Neural progenitor cell (in vitro differentiated cells): ENCODE measurements at places on chromosomes 3 and 15.
A peak's percentile ranks its signal among the peaks of the same experiment; 100 is the strongest.

DNA sequence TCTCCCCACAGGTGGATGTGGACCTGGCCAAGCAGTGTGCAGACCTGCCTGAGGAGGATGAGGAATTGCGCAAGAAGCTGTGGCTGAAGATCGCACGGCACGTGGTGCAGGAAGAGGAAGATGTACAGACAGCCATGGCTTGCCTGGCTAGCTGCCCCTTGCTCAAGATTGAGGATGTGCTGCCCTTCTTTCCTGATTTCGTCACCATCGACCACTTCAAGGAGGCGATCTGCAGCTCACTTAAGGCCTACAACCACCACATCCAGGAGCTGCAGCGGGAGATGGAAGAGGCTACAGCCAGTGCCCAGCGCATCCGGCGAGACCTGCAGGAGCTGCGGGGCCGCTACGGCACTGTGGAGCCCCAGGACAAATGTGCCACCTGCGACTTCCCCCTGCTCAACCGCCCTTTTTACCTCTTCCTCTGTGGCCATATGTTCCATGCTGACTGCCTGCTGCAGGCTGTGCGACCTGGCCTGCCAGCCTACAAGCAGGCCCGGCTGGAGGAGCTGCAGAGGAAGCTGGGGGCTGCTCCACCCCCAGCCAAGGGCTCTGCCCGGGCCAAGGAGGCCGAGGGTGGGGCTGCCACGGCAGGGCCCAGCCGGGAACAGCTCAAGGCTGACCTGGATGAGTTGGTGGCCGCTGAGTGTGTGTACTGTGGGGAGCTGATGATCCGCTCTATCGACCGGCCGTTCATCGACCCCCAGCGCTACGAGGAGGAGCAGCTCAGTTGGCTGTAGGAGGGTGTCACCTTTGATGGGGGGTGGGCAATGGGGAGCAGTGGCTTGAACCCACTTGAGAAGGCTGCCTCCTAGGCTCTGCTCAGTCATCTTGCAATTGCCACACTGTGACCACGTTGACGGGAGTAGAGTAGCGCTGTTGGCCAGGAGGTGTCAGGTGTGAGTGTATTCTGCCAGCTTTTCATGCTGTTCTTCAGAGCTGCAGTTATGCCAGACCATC, 8.6 kb downstream of the VPS18 start:
- peak; percentile 2 for DNase-seq

- no peak for DNase-seq
These were observed 12.8 kb downstream of the INSYN1 start for GRCh38 chr15:73740152-73741048.

GRCh38 chr15:58087871-58088270, 22.4 kb upstream of the ALDH1A2 start:
- no peak for DNase-seq

GRCh38 chr15:75570126-75570845, 8.8 kb downstream of the PTPN9 start:
- DNase-seq = no peak

- DNase-seq = no peak
These were observed 508.9 kb upstream of the TBL1XR1 start for GRCh38 chr3:177705976-177706823.

- DNase-seq = peak; percentile 61
These were observed 3.7 kb upstream of the GRM2 start for GRCh38 chr3:51703068-51703760.

DNA sequence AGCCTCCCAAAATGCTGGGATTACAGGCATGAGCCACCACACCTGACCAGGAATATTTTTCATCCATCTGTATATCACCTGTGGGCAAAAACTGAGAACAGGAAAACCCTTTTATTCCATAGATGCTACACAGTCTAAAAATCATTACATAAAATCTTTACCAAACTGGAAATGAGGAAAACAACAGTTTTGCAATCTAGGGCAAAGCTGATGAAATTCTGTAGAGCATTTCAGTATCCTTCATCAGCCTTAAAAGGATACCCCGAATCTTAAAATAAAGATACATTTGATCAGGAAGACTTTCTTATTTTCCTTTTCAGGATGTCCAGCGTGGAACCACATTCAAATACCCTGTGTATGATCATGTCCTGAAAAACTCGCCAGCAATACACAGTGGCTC, 7.1 kb downstream of the SIAH2 start:
- no peak for DNase-seq

DNA sequence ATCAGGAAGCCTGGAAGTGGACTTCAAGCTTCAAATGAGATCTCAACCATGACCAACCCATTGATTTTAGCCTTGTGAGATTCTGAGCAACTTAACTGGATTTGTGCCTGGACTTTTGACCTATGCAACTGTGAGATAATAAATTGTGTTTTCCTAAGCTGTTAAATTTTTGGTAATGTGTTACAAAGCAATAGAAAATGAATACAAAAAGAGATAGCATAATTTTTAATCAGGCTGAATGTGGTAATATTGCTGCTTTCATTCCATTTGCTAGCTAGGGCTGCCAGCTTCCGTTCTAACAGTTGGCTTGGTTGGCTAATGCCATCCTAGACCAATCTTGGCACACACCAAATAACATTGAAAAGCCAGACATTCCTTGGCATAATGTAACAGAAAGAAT, 12.2 kb downstream of the PROS1 start:
- no peak for DNase-seq

DNA sequence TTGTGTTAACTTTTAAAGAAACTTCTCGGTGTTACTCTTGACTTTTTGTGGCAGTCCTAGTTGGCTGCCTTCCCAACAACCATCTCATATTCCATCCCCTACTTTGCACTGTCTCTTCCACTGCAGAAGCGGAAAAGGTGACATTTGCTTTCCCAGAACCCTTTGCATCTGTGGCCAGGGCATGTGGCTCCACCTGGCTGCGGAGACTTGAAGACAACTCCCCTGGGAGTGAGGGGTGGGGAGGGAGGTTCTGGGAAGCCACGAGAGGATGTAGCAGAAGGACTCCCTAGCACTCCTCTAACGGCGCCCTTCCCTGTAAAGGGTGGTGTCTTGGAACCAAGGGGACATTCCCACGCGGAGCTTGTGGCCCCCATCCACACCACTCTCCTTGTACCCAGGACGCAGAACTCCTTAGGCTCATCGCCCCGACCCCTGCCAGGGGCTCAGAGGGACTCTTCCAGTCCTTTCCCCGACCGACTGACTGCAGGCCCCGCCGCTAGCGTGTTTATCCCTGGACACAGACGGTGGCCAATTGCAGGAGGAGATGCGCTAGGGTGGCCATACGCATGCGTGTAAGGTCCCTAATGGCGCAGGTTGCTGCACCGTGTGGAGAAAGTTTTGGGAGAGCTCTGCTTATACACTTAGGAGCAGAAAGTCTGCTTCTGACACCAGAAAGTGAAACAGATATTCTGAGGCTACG, 33.2 kb upstream of the SECISBP2L start:
- DNase-seq = no peak
